NCI-H2029 treated with DMSO at 0.1 percent for 48 hours (cell line): ENCODE measurements at places on chromosomes 4 and X.

- DNase-seq = no peak
Observed at GRCh38 chr4:71275004-71275403, 63.8 kb upstream of the SLC4A4 start.

- no peak for DNase-seq
Observed at GRCh38 chr4:108458681-108459080, 161.7 kb upstream of the RPL34 start.

DNA sequence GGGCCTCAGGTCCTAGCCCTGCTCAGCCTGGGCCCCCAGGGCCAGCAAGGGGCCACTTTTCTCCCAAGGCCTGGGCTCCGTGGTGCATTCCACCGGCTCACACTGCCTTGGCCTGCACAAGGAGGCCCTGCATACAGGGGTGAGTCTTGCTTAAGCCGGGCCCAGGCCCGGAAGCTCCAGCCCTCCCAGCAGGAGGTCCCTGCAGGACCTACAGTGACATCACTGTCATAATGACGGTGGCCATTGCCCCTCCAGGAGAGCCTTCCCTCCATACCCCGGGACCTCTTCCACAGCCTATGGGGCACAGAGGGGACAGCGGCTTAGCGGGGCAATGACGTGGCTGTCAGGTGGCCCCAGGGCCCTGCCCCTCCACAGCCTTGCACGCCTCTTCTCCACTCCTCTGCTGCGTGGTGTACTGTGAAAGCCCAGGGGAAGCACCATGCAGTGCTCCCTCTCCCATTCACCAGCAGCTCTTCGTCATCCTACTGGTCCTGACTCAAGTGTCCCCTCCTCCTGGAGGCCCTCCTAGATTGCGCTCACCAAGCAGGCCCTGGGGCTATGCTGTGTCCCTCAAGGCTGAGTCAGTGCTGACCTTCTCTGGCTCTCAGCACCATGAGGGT, 32.3 kb upstream of the AFAP1 start:
- DNase-seq = no peak

DNA sequence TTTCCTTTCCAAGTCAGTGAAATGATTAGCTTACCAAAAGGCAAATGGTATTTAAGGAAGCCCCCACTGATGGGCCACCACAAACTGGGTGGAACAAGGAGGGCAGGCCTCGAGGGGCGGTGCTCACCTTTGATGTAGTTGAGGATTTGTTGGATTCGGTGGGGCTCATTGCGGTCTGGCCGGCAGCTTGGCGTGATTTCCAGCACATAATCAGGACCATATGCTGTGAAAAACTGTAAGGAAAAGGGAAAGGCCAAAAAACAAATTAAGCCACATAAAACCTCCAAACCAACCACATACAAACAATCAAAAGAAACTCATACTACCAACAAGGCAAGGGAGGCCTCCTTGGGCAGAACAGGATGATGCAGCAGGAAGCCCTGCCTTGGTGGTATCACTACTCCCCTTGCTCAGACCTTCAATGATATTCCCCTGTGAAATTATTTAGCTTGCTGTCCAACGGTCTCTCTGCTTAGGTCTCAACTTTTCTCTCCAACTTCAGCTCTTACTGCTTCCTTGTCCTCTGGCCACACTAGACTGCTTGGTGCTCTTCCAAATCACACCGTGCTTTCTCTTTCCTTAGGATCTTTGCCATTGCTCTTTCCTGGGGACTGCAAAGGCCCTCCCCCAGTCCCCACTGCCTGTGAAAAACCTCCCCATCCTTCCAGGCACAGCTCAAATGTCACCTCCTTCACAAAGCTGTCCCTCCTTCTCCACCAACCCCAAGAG, 46.1 kb upstream of the CITED1 start:
- no peak for DNase-seq

- peak; percentile 86 for DNase-seq
Observed at GRCh38 chr4:113406723-113407016, 354.9 kb downstream of the CAMK2D start.

DNA sequence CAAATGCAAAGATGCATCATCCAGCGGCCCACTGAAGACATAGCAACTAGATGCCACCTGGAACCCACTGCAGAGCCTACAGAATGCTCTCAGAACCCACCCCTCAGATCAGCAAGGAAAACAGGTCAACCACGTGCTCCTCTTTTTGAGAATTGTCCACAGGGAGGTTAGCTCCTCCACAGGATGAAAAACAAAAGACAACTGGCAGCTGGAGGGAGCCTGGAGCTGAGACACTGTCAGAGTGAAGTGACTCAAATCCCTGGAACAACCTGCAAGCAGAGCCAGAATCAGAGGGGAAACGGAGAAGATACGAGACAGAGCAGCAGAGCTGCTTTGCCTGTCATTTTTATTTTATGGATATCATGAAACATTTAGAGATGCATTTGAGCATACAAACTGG, 277.6 kb downstream of the GASK1B start:
- DNase-seq = no peak

DNA sequence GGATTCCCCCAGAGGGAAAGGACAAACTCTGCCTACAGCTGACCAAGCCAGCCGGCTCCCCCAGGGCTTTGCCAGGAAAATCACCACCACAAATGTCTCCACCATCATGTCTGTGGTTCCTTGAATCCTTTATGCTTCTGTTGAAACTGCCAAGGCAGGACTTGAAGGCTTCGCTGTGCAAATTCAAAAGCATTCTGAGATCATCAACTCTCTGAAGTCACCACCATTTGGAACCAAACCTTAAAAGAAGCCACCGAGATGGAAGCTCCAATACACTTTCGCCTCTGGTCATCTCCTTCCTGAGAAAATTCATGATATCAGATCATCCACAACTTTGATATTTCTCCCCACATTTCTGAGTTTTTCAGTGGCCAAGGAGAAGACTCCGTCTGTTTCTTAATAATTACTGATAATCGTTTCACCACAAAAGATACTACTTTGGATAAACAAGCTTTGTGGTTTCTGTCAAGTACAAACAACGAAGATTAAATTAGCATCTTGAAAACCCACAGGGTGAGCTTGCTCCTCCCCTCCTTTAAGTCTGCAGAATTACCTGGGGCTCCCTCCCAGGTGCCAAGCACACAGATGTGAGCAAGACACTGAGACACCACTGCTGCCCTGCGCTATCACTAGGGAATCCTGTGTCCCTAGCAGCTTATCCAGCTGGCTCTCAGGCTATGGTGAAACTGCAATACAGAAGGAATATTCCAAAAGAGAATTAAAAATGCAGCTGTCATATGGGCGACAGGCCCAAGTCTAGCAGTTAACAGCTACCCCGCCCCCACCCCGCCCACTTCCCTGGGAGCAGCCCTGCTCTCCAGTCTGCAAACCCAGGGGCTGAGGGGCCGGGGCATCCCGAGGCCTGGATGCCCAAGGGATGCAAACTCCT, 125.0 kb upstream of the TBL1X start:
- no peak for DNase-seq

- DNase-seq = no peak
Observed at GRCh38 chr4:134326866-134327265, 125.3 kb upstream of the PABPC4L start.

DNA sequence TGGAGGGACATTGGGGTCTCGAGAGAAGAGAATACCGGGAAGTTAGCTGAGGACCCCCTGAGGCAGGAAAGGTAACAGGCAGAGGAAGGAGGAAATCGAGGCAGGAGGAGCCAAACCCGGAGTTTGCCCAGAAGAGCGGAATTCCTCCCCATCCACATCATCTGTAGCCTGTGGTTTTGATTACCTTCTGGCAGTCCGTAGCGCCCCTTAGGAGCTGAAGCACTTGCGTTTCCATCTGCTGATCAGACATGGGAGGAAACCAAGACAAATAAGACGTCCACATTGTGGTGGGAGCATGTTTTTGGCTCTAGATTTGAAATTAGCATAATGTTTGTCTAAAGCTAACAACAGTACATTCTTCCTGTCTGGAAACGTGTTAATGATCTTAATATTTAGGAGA, 26.8 kb upstream of the HMX1 start:
- no peak for DNase-seq

GRCh38 chr4:109011241-109012026, 248.6 kb upstream of the ETNPPL start:
- no peak for DNase-seq
